ENCODE measurements at places on chromosomes 11 and 22.
A peak's percentile ranks its signal among the peaks of the same experiment; 100 is the strongest.

DNA sequence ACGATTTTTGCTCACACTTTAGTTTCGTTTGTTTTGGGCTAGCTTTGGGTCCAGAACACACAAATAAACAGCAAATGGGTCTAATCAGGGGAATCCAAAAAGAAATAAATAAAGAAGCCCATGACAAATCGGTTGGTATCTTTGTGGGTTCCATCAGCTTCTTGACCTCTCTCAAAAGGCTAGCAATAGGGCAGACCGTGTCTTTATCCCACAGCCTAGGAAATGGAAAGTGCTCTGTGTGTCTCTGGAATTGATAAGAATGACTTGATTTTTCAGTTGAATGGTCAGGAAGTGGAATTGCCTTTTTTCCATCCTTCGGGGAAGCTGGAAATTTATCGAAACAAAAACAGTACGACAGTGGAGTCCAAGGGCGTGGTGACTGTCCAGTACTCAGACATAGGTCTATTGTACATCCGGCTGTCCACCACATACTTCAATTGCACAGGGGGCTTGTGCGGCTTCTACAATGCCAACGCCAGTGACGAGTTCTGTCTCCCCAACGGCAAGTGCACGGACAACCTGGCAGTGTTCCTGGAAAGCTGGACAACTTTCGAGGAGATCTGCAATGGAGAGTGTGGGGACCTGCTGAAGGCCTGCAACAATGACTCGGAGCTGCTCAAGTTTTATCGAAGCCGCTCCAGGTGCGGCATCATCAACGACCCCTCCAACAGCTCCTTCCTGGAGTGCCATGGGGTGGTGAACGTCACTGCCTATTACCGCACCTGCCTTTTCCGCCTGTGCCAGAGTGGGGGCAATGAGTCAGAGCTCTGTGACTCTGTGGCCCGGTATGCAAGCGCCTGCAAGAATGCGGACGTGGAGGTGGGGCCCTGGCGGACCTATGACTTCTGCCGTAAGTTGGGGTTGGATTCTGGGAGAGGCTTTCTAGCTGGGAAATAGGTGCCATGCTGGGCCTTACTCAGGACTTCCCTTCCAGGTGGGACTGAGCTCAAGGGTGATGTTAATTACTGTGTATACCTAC is 28.6 kb downstream of the TECTA start:
- no peak for DNase-seq

GRCh38 chr11:12390687-12391110 is 13.3 kb downstream of the PARVA start:
- no peak for DNase-seq

DNA sequence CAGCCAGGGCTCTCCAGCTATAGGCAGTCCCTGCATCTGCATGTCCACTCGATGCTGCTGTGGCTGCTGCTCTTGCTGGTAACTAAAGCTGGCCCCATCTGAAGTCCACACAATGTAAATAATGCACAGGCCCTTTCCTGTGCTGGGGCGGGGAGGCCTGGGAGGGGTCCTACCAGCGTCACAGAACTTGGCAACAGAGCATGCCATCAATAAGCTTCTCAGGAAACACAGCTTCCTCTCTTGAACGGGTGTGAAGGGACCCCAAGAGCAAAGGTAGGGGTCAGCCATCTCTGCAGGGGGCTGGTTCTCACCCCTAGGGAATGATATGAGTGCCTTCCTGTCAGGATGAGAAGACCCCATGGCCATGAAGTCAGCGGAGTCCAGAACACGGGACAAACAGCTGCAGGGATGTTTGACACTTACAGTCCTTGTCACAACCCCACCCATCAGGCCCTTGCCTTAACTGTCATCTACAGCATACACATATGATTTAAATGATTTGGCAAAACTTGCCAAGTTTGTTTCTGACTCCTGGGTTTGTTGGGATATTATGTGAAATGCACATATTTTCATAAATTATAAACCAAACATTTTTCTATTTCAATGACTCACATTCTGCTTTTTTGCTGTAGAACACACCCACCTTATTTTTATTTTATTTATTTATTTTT is 39.1 kb upstream of the LYVE1 start:
- DNase-seq: no peak

DNA sequence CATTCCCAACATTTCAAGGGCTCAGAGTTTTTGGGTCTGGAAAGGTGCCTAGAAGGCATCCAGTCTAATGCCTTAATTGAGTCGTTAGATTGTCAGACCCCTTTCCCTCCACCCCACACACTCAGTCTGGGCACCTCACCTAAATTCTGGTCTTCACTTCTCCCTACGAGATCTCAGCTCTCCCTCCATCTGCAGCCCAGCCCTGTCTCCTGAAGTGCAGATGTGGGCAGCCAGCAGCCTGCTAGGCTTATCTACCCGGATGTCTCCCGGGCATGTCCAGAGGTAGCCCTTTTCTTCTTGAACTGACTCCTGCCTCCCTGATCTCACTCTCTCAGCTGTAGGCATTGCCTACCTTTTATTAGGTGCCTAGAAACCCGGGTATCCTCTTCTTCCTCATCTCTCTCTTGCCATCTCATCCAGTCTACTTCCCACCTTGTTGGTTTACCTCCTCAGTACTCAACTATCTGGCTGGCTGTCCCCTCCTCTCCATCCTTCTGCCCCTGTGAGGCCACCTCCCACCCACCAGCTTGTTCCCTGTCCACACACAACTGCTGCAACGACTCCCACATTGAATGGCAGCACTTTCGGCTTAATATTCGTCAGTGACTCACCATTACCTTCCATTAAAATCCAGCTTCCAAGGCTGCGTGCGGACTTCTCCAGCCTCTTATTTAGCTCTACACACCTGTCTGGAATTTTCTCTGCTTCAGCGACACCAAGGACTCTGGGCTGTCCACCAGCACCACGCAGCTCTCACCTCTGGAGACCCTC is 6.2 kb downstream of the SEPTIN3 start:
- DNase-seq: no peak

- DNase-seq: no peak
Measured at GRCh38 chr11:8083871-8084281, 2.9 kb downstream of the TUB start.

GRCh38 chr11:17597770-17598169 is 50.7 kb downstream of the OTOG start:
- DNase-seq: no peak

DNA sequence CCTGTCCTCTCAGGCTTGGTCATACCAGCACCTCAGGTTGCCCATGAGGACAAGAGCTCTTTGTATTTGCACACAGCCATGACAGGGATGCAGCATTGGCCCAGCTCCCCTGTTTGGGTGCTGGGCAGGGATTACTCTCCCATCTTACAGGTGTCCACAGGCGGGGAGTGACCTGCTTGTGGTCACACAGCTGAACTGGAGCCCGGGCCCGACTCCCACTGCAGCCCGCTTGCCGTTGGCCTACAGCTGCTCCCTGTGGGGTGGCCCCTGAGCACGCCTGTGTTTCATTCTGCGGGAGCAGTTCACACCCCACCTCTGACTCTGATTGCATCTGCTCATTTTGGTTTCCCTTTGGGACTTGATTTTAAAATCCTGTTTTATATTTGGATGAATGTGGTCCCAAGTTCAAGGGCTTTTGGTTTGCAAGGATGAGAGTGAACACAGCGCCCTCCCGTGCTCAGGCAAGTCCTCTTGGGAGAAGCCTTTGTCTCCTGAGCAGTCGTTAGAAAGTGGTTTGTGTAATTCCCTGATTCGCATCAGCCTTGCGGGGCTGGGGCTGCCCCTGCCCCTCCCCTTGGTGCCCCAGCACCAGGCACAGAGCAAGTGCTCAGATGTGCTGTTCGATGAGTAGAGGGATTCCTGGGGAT is 9.3 kb downstream of the PICK1 start:
- no peak for DNase-seq

DNA sequence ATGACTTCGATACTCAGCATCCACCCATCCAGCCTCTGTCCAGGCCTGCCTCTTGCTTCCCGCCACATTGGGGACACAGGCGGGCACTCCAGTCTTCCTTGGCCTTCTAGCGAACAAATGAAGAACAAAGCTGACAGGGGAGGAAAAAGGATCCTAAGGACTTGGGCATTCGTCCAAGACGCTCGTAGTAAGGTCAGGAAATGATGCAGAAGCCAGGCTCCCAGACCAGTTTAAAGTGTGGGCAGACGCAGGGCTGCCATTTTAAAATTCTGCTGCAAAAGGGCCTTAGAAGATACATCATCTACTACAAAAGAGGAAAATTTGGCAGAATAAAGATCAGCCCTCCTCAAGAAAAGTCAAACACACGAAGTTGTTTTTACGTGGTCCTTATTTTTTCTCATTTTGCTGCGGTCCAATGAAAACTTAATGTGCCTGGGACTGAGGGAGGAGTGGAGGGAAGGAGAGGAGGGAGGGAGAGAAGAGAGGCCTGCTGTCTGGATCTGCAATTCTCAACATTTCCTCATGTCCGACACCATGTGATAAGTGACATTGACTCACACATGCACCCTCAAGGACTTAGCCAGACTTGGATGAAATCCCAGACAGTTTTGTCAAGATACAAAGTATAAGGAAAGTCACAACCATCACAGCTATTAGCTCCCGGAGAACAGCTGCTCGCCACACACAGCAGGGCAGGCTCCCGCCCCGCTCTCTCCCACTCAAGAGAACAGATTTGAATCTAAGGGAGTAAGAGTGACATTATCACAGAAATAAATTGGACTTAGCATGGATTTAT is 5.7 kb downstream of the DNAL4 start:
- DNase-seq: peak; percentile 87

DNA sequence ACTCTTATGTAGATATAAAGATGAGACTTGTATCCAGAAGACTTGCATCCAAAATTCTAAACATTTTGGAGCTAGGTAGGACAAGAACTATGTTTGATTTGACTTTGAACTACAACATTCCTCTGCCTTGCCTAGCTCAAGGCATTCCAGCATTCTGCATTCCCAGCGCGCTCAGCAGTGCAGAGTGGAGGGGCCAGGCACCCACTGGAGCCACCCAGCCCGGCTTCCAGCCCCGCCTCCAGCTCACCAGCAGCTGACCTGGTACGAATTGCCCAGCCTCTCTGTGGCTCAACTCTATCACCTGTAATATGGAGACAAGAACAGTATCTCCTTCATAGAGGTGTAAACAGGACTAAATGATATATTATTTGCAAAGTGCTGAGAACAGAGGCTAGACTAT is 28.8 kb downstream of the PRDM10 start:
- no peak for DNase-seq

GRCh38 chr11:33500332-33500731 is 200.3 kb downstream of the C11orf91 start:
- DNase-seq: no peak

- DNase-seq: no peak
Measured at GRCh38 chr11:12180257-12181205, 70.1 kb downstream of the MICAL2 start.

DNA sequence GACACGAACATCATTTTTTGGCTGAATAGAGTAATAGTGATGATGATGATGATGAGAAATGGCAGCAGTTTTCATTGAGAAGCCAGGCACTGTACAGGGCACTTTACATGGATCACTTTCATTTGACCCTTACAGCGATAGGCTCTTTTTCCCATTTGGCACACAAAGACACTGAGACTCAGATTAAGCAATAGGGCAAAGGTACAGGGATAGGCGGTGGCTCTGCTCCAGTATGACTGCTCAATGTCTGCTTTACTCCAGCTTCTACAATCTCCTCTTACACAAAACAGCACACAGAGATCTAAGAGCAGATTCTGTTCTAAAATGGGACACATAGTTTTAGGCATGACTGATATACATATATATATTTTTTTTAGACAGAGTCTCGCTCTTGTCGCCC is 40.6 kb downstream of the MPPED2 start:
- no peak for DNase-seq

DNA sequence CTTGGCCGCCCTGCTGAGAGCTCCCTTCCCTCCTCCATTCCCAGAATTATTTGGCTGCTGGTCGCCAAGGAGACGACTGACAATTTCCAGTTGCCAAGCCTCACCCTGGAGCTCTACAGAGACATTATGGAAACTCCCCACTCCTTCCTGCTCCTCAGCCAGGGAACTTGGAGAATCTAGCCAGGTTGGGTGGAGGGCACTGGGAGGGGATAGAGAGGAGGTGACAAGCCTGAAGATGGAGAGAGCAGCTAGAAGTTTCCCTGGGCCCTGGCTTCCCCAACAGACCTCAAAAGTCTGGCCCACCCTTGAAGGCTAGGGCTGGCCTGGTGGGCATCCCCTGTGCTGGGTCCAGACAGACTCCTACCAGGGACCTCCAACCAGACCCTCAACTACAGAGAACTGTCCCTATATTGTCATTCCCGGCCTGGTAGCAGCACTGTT is 6.7 kb upstream of the VSIG10L2 start:
- DNase-seq: no peak

GRCh38 chr11:68009391-68010089 is 587 bp upstream of the ALDH3B1 start:
- no peak for DNase-seq

DNA sequence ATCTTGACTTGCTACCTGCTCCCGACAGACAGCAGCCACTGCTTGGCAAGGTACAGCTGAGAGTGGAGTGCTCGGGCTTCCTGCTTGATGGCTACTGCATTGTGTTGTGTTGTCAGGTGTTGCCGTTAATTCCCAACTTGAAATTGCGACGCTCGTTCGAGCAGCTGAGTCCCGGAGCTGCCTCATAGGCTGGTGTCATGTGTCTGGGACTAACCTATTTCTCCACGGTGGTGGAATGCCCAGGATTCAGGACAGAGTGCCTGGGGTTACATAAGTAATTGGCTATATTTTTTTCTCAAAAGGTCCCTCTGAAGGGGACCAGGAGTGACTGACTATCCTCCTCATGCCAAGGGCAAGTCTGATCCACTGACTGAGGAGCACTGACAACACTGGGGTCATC is 18.5 kb downstream of the COMMD9 start:
- no peak for DNase-seq

- DNase-seq: no peak
Measured at GRCh38 chr22:22552630-22553029, 6.4 kb downstream of the PRAME start.
